ENCODE measurements at places on chromosomes 12 and 14. TPM values are rescaled to one million over a fixed set of nuclear protein-coding genes. Genes with fewer than 3 reads are reported as not detected.

KLHL28 gene
- total RNA-seq = 13.9 TPM

COCH gene
- 2.3 TPM for total RNA-seq

ETV6 gene
- 26.1 TPM for total RNA-seq

KRT6C gene
- total RNA-seq = not detected

CATSPERB gene
- total RNA-seq = 1.5 TPM

SRSF5 gene
- total RNA-seq = 301 TPM

GPRC5D gene
- not detected for total RNA-seq

HCAR1 gene
- 0.08 TPM for total RNA-seq

MYH6 gene
- not detected for total RNA-seq

SIX6 gene
- not detected for total RNA-seq

DYRK4 gene
- 27.7 TPM for total RNA-seq

USP30 gene
- total RNA-seq = 5.9 TPM

P2RX7 gene
- total RNA-seq = 9.7 TPM

Measured in activated CD8-positive, alpha-beta T cell treated with anti-CD3 and anti-CD28 coated beads, Interleukin-2, amount 10 ng/mL, durations not matched to agents 7 days and 5 days (primary cell).